ENCODE measurements at places on chromosomes 5 and 9.

DNA sequence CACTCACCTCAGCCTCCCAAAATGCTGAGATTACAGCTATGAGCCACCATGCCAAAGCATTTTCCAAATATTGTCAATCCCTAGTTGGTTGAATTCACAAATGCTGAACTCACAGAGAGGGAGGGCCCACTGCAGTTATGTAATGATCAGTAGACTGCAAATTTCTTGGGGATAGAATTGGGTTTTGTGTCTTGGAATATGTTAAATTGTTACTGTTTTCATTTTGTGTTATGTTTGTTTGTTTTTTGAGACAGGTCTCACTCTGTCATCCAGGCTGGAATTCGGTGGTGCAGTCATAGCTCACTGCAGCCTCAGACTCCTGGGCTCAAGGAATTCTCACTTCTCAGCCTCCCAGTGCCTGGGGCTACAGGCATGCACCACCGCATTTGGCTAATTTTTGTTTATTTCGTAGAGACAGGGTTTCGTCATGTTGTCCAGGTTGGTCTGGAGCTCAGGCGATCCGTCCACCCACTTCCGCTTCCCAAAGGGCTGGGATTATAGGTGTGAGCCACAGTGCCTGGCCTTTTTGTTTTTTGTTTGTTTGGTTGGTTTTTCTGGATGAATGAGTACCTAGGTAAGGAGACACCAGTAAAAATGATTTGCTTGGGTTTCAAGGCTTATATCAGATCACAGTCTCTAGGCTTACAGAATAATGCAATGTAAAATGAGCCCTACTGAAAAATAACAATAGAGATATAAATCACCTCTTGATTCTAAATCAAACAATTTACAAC is 31.5 kb upstream of the LMNB1 start:
- no peak for DNase-seq

DNA sequence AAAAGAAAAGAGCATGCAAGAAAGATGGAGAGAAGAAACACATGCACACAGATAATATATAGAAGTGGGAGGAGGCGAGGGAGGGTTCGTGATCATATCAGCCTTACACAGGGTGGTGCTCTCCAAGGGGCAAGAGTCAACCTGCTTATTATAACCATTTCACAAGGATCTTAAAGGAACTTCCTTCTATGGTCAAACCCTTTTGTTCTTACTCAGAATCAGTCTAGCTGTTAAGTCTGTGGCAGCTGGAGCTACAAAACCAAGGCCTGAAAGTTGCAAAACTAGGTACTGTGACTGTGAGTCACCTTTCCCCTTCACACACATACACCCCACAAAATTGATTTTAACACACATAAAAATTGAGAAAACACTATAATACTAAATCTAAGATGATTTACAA is 18.5 kb upstream of the ERMP1 start:
- no peak for DNase-seq

GRCh38 chr9:94907264-94907936 is 180.9 kb downstream of the AOPEP start:
- no peak for DNase-seq

DNA sequence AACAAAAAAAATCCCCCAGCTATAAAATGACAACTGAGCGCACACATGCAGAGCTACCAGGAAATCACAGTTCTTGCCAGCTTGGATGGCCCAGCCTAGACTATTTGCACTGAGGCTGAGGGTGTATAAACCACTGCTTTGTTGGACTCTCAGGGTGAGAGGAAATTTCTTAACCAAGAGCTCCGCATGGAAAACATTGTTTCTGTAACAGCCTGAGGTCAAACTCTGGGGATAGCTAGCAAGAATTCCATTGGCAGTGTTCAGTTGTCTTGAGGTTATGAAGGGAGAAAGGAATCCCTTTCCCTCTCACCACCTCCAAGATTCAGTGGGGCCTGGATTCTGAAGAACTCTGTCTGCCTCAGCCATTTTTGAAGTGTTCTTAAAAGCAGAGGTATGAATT is 360.0 kb downstream of the OSTF1 start:
- no peak for DNase-seq

- no peak for DNase-seq
Measured at GRCh38 chr5:137563301-137563645, 64.1 kb upstream of the SPOCK1 start.

GRCh38 chr9:103371152-103371551 is 376.0 kb downstream of the CYLC2 start:
- no peak for DNase-seq

DNA sequence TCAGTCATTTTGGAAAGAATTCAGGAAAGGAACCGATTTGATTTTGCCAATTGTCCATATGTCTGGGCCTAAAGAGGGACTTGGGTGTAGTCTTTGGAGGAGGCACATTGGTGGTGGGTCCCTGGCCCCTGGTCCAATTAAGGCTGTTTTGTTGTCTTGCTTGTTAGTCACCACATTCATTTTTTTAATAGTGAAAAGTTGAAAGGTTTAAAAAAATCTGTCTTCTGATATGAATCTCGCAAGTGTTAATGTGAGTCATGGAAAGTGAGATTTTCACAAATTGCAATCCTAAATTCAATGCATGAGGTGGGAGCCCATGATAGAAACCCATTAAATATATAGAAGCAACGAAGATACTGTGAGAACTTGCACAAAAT is 165.9 kb upstream of the OTULINL start:
- no peak for DNase-seq

- no peak for DNase-seq
Measured at GRCh38 chr5:107696498-107696897, 25.8 kb upstream of the EFNA5 start.

GRCh38 chr9:109319626-109320241 is 1.1 kb downstream of the EPB41L4B start:
- no peak for DNase-seq

DNA sequence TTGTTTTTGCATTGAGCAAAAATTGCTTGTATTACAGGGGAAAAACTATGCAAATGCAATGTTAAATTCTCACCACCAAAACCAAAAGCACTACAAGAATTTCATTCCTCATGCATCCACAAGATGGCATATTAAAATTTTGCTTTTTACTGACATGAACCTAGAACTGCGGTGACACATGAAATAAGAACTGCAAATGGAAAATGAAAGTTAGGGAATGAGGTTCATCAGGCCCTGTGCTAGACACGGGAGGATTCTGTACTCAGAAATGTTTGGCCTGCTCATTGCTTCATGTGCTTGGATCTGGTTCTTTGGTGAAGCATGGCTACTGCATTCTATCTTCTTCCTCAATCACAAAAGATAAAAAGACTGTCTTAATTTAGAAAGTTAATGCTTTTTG is 9.1 kb upstream of the RFK start:
- DNase-seq = peak; percentile 75

DNA sequence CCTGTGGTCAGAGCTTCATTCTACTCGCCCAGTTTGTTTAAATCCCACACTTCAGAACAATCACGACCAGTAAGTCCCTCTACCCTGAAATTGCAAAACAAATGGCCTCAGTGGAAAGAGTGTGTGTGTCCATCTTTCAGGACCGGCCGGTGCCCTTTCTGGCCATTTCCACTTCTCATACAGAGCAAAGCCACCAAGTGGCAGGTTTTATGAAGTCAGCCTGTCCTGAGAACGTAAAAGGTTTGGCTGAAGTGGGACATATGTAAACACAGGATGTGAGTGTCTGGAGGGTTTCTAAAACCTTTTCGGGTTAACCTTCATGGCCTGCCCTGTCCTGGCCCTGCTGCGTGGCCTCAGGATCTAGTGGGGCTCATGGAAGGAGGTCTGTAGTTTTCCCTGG is 24.7 kb downstream of the NXNL2 start:
- no peak for DNase-seq

GRCh38 chr9:5186416-5187169 is 1.2 kb upstream of the INSL6 start:
- DNase-seq = peak; percentile 1

- DNase-seq = peak; percentile 89
Measured at GRCh38 chr9:110040788-110041187, 167.2 kb downstream of the C9orf152 start.

DNA sequence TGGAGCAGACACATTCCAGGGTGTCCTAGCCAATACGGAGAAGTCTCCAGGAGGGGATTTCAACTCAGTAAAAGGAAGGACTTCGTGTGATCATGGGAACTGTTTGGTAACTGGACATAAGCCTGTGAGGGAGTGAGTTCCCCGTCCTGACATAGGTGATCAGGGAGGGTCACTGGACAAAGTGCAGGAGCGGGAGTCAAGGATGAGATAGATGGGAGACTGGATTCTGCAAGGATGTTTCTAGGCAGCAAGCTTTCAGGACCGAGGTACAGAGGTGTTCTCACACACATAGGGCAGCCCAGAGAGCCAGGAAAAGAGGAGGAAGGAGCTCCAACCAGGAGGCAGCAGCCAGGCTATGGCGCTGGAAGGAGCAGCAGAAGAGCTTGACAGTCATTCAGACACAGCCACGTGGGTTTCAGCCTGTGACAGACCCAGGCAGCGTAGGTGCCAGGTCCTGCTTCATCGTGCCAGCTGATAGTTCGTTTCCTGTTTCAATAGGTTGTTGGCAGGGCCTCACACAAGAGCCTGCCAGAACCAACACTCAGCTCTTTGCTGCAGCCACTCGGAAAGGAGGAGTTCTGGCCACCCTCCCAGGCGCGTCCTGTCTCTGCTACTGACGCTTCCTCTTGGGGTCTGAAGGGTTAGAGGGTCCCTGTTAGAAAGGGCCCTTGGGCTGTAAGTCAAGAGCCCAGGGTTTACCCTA is 84.1 kb downstream of the AMBP start:
- DNase-seq = peak; percentile 25

- DNase-seq = no peak
Measured at GRCh38 chr5:29935371-29935770, 1258.1 kb upstream of the CDH6 start.

DNA sequence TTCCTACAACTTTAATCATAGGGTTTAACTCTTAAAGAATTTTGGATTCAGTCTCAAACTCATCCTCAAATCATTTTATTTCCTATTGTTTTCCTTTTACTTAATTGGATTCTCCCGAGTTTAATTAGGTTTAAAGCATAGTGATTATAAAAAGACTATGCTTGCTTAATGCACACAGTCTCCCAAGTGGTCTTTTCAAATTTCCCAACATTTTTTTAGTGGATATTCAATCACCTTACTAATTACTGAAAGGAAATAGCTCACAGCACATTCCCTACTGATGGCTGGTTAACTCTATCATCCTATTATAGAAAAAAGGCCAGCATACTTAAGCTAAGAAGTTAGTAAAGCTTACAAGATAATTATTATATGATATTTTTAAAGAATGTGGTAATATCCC is 170.6 kb downstream of the PRDM9 start:
- no peak for DNase-seq

DNA sequence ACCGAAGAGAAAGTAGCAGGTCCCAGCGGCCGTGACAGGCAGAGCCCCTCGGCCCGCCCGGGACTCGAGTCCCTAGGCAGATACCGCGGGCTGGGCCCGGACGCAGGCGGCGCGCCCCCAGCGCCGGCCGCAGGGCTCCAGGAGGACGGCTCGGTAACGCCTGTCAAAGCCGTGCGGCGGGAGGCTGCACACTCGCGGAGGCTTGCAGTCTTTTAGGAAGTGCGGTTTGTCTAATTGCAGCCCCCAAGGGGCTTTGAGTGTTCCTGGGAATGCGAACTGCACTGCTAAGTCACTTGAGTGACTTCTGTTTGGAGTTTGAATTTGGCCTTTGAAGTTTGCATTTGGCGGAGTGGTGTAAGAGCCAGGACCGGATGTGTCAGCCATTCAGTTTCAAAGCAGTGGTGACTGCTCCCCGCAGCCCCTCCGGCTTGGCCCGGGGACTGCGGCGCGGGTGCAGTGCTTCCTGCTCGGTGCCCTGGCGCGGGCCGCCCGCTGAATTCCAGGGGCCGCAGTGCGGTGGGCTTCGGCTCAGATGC is 1.3 kb downstream of the MAP3K1 start:
- no peak for DNase-seq

- no peak for DNase-seq
Measured at GRCh38 chr5:96896806-96897205, 20.5 kb downstream of the ERAP2 start.

DNA sequence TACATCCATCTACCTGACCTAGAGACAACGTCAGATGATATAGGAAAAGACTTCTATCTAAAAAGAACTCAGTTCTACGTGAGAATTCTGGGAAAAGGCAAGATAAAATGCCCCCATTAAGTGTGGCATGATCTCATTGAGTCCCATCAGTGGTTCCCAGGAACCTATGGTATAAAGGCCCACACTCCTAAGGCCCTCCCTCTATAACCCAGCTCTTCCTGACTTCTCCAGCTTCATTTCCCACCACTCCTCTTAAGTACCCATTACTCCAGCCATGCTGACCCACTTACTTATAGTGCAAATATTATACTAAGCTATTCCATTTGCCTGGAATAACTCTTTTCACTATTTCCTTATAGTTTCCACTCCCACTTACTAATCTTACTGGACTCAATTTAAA is 95.4 kb upstream of the NR5A1 start:
- DNase-seq = no peak

DNA sequence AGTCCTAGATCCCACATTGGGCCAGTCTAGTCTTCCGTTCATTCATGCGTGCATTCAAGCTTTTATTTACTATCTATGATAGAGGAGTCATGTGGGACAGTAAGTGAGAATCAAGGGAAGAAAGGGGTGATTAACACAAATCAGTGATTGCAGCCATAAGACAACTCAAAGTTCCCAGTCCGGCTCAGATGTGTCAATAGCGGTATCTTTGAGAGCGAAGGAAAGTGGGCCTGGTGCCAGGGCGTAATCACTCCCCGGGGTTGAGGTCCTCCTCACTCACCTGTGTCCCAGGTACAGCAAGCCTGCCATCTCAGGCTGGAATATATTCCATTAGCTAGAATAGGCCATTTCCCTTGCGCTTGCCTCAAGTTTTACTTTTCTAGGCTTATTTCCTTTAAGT is 196.3 kb downstream of the ATP10B start:
- DNase-seq = no peak

GRCh38 chr9:18492612-18493011 is 18.7 kb downstream of the ADAMTSL1 start:
- peak; percentile 34 for DNase-seq

- DNase-seq = no peak
Measured at GRCh38 chr5:181173027-181173419, 25.6 kb downstream of the OR2V2 start.

DNA sequence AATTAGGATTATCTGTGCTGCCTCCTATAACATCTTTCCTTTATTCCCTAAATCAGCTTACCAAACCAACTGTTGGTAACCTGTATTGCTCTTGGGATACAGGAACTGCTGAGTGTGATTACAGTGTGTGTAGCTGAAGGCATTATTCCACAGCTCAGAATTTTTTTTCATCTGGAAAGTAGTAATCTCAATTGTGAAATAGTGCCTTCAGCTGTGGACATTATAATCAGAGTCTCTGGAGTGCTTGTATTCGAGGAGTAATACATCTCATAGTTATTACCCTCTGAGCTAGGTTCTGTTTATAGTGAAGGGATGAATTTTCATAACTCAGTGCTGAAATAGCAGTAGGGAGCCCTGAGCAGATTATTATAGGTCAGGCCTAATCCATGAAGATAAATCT is 199.5 kb downstream of the MAST4 start:
- DNase-seq = no peak

- no peak for DNase-seq
Measured at GRCh38 chr5:116415182-116415581, 159.4 kb downstream of the SEMA6A start.

GRCh38 chr9:89387197-89387849 is 69.0 kb downstream of the SECISBP2 start:
- DNase-seq = no peak
